ENCODE measurements at places on chromosomes 1 and 21. TPM values are rescaled to one million over a fixed set of nuclear protein-coding genes. Genes with fewer than 3 reads are reported as not detected.

DNA sequence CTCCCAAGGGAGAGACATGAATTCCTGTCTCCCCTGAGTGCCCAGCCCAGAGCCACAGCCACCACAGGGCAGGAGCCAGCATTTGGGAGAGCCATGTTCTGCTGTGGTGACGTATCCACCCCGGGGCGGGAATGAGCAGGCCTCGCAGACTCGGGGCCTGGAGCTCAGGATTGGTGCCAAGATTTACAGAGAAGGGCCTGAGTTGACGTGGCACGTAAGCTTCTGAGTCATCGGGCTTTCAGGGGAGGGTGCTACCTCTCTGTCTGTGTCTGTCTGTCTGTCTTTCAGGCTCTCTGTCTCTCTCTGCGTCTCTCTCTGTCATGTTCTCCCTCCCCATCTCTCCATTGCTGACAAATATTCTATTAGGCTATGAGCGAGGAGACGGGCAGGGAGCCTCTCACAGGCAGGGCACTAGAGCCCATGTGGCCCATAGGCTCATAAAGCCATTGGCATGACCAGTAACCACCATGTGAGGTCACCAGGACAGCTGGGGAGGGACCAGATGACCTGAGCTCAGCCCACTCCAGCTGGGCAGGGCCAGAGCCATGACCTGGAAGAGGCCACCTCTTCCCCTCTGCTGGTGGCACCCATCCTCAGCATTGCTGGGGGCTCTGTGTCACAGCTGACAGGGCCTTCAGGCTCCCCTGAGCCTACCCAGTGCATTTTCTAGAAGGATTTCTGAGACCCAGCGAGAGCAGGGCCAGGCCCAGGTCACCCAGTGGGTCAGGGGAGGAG lies 300.0 kb upstream of the VAMP3 start:
- DNase-seq: peak; percentile 75

Gene KRTAP22-1
- total RNA-seq: not detected

DNA sequence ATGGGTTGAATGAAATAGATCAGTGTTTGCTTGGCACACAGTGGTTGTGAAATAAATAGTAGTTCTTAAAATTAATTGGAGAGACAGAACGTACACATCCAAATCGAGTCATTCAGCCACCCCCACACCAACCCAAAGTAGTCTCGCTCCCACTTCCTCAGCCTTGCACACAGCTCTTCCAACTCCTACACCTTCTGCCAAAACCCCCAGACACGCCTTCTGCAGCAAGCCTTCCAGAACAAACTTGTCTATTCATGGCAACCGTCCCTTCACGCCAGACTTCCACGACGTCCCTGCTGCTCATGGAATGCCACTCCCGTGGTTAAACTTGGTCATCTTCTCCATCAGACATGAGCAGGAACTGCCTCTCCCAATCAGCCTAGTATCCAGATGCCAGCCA lies 37.5 kb upstream of the RD3 start:
- no peak for DNase-seq

DNA sequence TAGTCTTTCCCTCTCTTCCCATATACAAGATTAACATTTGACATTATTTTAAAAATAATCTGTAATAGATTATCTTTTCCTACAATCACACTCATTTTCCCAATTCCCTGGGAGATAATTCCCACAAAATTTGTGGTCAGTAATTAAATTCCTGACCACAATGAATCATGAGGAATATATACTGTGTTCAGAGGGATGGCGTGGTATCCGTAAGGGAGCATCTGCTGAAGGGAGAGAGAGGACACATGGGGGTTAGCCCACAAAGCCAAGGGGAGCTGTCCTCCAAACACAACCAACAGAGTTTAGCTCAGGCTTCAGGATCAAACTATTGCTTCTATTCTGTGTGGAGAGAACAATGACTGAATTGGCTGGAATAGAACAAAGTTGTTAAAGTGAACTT lies 57.1 kb upstream of the PPP2R5A start:
- DNase-seq: no peak

DNA sequence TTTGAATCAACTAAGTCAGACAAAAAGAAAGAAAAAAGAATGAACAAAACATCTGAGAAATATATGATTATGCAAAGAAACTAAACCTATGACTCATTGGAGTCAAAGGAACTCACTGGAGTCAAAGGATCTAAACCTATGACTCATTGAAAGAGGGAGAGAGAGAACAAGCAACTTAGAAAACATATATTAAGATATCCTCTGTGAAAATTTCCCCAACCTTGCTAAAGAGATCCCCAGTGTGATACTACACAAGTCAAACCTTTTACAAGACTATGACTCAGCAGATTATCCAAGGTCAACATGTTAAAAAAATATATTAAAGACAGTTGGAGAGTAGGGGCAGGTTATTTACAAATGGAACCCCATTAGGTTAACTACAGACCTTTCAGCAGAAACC lies 1538.3 kb downstream of the NCAM2 start:
- DNase-seq: no peak

DNA sequence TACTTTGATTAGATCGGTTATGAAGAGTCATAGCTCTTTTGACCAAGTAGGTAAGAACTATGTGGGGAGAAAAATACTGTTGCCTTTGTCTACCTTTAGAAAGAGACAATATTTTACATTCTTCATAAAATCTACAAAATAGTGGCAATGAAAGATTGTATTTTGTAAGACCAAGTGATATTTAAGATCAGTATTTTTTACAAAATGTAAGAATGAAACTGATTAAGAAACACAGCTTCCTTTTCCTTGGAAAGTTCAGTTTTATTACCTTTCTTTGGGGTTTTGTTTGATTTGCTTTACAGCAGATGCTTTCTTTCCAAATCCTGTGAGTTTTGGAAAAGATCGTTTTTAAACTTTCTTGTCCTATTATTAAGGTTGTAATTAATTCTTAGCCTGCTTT lies 69.8 kb downstream of the SLC35A3 start:
- DNase-seq: no peak

Gene RCSD1
- 42.9 TPM for total RNA-seq

GRCh38 chr1:12709696-12710095 lies 6.2 kb upstream of the AADACL3 start:
- DNase-seq: no peak

- DNase-seq: no peak
Observed at GRCh38 chr1:200406161-200406797, 3.6 kb downstream of the ZNF281 start.

GRCh38 chr1:181356505-181357340 lies 126.6 kb upstream of the CACNA1E start:
- DNase-seq: no peak

GRCh38 chr21:25898671-25899070 lies 163.9 kb downstream of the GABPA start:
- no peak for DNase-seq

DNA sequence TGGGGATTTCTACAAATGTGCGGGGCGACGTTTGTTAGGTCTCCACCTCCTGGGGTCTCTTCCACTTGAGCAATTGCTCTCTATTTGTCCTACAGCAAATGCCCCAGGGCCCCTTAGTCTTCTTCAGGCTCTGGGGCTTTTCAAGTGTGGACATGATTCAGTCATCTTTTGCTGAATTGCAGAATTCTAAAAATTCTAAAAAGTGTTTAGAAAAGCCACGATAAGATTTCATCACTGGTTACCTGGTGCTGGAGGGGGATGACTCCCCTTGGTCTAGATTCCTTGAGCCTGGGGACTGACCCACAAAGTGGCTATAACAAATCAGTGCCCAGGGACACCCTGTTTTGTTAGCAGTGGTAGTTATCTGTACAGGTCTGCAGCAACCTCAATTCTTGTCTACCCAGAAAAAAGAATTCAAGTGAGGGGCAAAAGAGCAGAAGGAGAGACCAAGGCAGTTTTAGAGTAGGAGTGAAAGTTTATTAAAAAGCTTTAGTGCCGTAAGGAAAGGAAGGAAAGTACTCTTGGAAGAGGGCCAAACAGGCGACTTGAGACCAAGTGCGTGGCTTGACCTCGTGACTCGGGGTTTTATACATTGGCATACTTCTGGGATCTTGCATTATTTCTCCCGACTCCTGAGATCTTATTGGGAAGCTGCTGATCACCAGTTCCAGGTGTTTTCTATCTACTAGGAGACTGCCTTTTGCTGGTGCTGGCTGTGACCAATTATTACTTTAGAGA lies 25.2 kb downstream of the PROK1 start:
- no peak for DNase-seq

Gene TEKT2
- total RNA-seq: not detected

- no peak for DNase-seq
Observed at GRCh38 chr1:39142401-39143060, 62.0 kb upstream of the MACF1 start.

Gene LEFTY1
- total RNA-seq: 0.13 TPM

Gene MMEL1
- 0.48 TPM for total RNA-seq

DNA sequence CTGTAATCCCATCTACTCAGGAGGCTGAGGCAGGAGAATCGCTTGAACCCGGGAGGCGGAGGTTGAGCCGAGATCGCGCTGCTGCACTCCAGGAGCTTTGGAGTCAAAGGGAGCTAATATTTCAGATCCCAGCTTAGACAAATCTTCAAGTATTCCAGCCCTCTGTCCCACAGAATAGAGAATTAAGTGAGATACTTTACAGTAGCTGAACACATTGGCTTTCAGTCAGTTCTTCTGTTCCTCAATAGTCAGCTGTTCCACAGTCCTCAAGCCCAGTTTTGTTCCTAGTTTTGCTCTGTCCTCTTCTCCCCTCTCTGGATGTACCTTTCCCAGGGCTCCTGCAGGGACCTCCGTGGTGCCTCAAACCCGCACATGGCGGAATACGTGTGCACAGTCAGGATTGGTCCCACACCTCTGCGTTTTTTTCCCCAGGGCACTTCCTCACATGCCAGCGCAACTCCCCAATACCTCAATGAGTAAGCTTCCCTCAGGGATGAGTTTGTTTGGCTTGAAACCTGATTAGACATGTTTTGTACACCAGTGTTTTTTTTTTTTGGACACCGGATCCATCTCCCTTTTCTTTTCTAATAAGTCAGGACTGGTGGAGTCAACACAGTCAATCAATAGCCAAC lies 1.2 kb downstream of the MFN2 start:
- no peak for DNase-seq

DNA sequence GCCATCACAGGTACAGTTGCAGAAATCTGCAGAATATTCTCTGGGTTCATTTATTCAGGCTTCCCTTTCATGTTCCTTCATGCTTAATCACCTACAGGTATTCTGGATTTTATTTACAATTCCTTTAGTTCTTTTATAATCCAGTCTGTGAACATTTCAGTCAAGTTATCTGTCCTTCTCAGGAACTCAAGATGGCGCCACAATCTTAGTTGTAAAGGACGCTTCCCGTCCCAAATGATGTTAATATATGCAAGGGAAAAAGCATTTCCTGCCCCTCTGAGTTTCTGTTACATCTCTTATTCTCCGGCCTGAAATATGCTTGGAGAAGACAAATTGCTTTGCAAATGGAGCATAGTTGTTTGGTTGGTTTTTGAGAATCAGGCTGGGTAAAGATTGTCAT lies 19.3 kb downstream of the F3 start:
- DNase-seq: no peak

- DNase-seq: no peak
Observed at GRCh38 chr1:47823040-47823808, 174.0 kb downstream of the TRABD2B start.

DNA sequence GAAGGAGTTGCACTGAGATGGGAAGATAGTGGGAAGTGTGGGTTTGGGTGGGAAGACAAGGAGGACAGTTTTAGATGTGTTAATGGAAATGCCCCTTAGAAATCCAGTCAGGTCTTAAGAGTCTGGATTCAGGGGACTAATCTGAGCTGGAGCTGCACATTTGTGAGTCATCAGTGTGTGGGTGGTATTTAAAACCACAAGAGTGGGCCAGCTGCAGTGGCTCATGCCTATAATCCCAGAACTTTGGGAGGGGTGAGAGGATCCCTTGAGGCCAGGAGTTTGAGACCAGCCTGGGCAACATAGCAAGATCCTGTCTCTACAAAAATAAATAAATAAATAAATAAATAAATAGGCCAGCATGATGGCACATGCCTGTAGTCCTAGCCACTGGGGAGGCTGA lies 40.9 kb upstream of the SLC6A9 start:
- no peak for DNase-seq

GRCh38 chr1:89686520-89686919 lies 53.6 kb downstream of the LRRC8C start:
- DNase-seq: no peak

DNA sequence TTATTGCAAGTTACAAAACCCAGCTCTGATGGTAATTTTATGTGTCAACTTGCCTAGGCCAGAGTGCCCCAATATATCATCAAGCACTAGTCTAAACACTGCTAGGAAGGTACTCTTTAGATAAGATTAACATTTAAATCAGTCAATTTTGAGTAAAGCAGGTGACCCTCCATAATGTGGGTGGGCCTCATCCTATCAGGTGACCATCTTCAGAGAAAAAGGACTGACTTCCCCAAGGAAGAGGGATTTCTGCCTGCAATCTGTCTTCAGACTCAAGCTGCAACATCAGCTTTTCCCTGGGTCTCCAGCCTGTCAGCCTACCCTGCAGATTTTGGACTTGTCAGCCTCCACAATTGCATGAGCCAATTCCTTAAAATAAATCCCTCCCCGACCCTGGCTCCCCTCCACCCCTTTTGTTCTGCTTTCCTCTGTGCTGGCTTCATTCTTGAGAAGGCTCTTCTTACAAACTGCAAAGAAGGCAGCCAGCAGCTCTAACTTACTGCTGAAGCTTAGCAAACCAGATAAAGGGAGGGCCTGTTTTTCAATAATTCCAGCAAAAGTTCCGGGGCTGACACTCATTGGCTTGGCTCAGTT lies 56.4 kb upstream of the RUNX3 start:
- DNase-seq: no peak

DNA sequence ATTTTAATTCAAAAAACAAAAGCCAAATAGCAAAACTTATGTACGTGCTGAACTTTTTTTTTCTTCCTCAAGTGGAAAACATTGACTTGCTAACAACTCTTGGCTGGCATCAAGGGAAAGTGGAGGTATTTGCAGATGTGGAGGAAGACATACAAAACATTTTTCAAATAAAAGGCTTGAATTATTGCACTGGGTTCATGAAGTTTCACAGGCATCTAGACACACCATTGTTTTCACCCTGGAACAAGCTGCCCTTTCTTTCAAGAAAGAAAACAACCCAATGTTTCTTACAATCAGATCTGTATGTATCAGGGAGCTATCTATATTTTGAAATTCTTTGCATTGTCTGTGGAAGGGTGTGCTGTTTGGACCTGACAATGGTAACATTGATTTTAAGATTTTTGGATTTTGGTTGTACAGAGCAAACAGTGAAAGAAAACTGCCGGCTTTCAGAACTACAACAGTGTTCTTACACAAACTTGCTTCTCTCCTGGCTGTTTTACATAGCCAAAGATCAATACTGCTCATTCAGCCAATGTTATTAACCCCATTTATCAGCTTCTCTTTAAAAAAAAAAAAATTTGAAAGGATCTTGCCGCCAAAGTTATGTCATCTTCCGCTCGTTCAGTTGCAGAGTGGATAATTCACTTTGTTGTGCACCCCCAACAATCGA lies 187.7 kb upstream of the FOXD3 start:
- no peak for DNase-seq

All from Right ventricle myocardium superior (tissue), 1 donor.